Activated CD4-positive, alpha-beta memory T cell treated with anti-CD3 and anti-CD28 coated beads for 36 hours (primary cell): ENCODE measurements at places on chromosomes 4 and X. TPM values are rescaled to one million over a fixed set of nuclear protein-coding genes. Genes with fewer than 3 reads are reported as not detected.

DNA sequence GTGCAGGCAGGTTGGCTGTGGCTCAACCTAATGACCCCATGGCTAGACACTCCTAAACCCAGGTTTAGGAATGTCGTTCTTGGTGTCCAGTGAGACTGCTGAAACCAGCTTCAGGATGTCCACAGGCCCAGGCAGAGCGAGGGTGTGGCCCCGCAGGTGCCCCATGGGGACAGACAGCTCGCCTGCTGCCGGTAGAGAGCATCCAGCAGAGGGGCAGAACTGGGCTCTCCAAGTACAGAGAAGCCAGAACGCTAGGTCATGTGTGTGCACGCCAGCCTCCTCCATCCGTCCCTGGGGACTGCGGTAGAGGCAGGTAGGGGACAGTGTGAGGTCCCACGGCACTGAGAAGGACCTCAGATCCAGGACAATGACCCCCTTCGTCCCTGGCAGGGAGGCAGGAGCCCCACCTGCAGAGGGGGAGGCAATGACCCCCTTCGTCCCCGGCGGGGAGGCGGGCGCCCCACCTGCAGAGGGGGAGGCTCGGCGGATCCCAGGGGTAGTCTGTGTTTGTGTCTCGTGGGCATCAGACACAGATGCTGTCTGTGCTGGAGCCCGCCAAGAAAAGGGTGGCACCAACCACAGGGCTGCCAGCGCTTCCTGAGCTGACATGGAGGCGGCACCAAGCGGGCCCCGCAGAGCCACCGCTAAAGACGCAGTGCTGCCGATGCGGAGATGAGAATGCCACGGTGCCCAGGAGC is 118.4 kb downstream of the FAM53A start:
- no peak overlapping the region for H3K4me3 ChIP-seq
- H3K27ac ChIP-seq = no peak overlapping the region
- H3K4me1 ChIP-seq = peaks cover 2% of the 10 kb centered on the region
- no peak for DNase-seq

DNA sequence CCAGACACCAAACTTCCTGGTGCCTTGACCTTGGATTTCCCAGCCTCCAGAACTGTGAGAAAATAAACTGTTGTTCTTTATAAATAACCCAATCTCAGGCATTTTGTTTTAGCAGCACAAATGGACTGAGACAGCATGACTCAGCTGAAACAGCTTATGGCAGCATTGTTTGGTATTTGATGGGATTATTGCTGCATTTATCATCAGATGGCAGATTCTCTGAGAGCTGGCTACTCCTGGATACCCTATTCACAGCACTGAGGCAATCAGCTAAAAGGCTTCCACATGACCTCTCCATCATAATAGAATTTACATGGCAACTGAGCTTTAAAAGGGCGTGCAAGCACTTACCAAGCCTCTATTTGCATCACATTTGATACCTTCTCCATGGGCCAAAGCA is 623.1 kb upstream of the CPEB2 start:
- H3K27ac ChIP-seq = no peak overlapping the region
- no peaks in the 10 kb centered on the region for H3K27me3 ChIP-seq
- no peaks in the 10 kb centered on the region for H3K4me1 ChIP-seq
- DNase-seq = no peak
- H3K36me3 ChIP-seq = no peaks in the 10 kb centered on the region
- no peak overlapping the region for H3K4me3 ChIP-seq

- no peaks in the 10 kb centered on the region for H3K27me3 ChIP-seq
- H3K27ac ChIP-seq = no peak overlapping the region
- no peak overlapping the region for H3K4me3 ChIP-seq
- no peak for DNase-seq
Observed at GRCh38 chr4:102157984-102158383, 187.3 kb downstream of the SLC39A8 start.

- H3K27me3 ChIP-seq = no peaks in the 10 kb centered on the region
- no peak overlapping the region for H3K4me3 ChIP-seq
- no peaks in the 10 kb centered on the region for H3K4me1 ChIP-seq
- no peaks in the 10 kb centered on the region for H3K36me3 ChIP-seq
- no peak for DNase-seq
Observed at GRCh38 chr4:168095776-168096406, 3.6 kb downstream of the ANXA10 start.

DNA sequence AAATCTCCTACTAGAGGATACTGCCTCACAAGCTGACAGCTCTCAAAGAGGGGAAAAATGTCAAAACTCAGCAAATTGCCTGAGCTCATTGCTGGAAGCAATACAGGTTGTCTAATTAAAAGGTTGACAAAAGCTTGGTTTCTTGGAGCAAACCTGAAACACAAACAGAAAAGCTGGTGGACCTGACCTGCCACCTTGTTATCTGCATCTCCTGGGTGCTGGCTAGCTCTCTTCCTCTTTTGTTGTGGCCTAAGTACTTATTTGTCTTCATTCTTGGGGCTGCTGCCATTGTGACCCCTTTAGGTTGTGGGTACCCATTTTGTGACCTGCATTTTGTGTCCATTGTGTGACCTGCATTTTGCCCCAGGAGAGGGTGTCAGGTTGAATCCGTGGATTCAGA is 184.5 kb downstream of the KIT start:
- no peaks in the 10 kb centered on the region for H3K36me3 ChIP-seq
- no peaks in the 10 kb centered on the region for H3K27me3 ChIP-seq
- no peak for DNase-seq

DNA sequence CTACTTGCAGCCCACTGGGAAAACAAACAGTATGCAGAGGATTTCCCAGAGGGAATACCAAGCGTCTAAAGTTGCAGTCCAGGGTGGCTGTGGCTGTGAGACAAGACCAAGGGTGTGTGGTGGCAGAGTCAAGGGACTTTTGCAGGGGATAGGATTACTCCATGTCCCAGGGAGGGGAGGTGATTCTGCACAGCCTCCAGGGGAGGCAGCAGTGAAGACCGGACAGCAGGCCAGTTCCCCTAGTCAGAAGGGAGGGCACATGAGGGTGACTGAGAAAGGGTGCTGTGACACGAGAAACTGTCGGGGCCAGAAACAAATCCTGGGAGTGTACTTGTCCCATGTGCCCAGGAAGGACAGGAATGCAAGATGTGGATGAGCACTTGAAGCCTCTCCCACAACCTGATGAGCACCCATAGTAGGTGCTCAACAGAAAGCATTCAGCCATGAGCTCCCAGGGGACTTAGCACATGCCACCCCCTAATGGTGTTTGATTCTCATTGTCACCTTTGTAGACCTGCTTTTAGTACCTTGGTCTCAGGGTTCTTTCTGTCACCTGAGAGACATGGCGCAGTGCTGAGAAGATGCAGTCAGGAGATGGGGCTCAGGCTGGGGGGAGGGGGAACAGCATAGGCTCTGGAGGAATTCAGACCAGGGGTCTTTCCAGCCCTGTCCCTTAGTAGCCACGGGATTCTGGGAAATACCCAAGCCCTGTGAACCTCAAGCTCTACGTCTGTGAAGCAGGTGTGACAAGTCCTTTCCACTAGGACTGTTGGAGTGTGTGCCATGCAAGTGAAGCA is 18.1 kb upstream of the HSFX3 start:
- H3K27ac ChIP-seq = no peak overlapping the region
- no peak overlapping the region for H3K4me3 ChIP-seq
- H3K27me3 ChIP-seq = peaks cover 2% of the 10 kb centered on the region
- H3K36me3 ChIP-seq = no peaks in the 10 kb centered on the region

DNA sequence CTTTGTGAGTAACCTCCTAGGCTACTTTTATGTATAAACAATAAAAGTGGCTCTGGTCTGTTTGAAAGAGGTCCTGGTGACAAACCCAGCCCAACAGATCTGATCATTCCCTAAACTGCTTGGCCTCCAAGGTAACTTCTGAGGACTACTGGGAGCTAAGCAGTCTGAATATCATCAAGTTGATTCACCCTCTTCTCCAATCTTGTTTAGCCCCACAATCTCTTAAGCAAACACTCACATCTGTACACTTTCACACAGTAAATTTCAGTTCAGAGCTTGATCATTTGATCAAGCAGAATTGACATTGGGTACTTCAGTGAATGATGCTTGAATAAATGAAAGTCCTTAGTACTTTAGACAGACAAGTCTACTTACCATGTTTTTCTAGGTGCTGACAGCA is 74.7 kb downstream of the HCCS start:
- H3K27ac ChIP-seq = no peak overlapping the region
- H3K36me3 ChIP-seq = no peaks in the 10 kb centered on the region
- DNase-seq = no peak
- peaks cover 1% of the 10 kb centered on the region for H3K27me3 ChIP-seq
- no peak overlapping the region for H3K4me3 ChIP-seq
- H3K4me1 ChIP-seq = no peaks in the 10 kb centered on the region

DNA sequence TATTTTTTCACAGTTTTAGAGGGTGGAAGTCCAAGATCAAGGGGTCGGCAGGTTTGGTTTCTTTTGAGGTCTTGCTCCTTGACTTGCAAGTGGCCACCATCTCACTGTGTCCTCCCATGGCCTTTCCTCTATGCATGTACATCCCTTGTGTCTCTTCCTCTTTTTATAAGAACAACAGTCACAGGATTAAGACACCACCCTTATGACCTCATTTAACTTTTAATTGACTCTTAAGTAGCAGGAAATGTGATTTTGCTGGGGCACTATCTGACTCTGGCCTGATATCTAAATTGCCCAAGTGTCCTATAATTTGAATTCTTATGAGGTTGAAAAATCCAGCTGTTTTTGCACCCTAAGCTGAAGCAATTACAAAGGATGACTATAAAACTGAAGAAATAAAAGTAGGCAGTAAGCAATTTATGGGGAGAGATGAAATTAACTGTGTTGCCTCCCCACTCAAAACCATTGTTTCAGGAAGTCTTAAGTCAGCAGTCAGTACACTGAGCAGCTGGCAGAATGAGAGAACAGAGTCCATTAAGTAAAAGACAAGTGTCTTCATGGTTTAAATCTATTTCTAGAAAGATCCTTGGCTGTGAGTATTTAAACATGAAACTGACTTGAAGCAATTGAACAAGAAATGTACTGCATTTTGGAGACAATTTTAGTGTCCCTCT is 601.3 kb downstream of the SPRY1 start:
- no peak overlapping the region for H3K4me3 ChIP-seq
- H3K27me3 ChIP-seq = no peaks in the 10 kb centered on the region
- H3K4me1 ChIP-seq = no peaks in the 10 kb centered on the region
- no peak for DNase-seq
- H3K27ac ChIP-seq = no peak overlapping the region
- H3K36me3 ChIP-seq = no peaks in the 10 kb centered on the region

DNA sequence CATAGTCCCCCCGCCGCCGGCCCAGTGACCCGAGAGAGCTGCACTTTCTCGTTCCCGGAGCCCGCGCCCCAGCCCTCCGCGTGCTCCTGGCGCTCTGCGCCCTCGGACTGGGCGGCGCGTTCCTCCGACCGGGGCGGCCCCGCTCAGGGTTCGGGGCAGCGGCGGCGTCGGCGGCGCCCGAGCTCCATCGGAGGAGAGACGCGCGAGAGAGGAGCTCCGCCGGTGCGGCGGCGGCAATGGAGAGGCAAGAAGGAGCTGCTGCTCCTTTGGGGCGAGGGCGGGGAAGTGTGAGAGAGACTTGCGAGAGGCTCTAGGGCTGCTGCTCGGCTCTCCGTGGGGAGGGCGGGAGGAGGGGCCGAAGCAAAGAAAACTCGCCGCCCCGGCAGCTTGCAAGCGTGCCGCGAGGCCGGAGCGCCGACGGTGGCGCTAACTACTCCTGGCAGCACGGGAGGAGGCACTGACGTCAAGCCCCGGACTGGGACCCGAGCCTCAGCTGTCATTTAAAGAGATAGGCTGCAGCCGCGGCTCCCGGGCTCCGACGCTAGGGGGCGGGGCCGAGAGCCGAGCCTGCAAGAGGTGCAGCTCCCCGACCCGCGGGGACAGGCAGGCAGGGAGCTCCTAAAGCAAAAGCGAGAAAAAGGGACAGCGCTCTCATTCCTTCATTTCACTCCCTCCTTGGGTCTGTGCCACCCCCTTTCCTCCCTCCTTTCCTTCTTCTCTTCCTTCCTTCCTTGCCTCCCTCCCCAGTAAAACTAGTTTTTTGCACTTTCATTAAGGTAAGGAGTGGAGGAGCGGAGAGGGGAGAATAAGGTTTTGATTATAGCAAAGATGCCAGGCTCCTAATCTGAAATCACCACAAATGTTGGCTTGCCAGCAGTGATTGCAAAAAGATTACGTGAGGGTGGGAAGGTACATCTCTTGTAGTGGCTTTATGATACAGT is at the start of gene KCTD8:
KCTD8 (minus strand) TSS at position 289 of the 941 bp plus-strand sequence.
- peak; percentile 75 for DNase-seq
- peak within 1 kb of the TSS; percentile 43 for H3K4me3 ChIP-seq
- peaks cover 35% of the 10 kb centered on the region for H3K27me3 ChIP-seq

DNA sequence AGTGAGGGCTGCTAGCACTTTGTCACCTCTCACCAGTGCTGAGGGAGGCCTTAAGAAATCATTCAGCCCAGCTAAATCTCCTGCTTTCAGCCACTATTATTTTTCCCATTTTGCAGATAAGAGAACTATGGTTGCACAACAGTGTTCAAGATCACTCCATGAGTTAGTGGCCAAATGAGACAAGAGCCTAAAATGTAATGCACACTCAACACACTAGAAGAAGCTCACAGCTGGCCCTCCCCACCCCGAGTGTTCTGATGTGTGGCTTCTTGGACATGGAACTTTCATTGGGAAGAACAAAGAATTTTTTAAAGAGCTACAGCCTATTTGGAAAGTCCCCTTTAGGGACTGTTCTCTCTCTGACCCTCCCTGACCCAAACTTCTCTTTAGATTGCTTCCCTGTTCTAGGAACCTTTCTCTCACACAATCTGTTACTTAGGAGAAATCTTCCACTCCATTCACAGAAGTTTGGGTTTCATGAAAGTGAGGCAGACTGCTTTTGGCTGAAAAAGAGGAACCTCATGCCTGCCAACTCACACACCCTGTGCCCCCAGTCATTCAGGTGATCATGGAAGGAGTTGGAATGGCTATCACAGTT is 44.0 kb upstream of the CT47C1 start:
- DNase-seq = no peak
- no peaks in the 10 kb centered on the region for H3K4me1 ChIP-seq
- no peak overlapping the region for H3K27ac ChIP-seq
- H3K4me3 ChIP-seq = no peak overlapping the region
- H3K27me3 ChIP-seq = no peaks in the 10 kb centered on the region

GRCh38 chr4:120549011-120549570 is 373.4 kb downstream of the PRDM5 start:
- DNase-seq = no peak
- no peaks in the 10 kb centered on the region for H3K4me1 ChIP-seq
- H3K27me3 ChIP-seq = no peaks in the 10 kb centered on the region
- H3K4me3 ChIP-seq = no peak overlapping the region

The TMEM154 gene
- 20.8 TPM for total RNA-seq

The ASB5 gene
- not detected for total RNA-seq

DNA sequence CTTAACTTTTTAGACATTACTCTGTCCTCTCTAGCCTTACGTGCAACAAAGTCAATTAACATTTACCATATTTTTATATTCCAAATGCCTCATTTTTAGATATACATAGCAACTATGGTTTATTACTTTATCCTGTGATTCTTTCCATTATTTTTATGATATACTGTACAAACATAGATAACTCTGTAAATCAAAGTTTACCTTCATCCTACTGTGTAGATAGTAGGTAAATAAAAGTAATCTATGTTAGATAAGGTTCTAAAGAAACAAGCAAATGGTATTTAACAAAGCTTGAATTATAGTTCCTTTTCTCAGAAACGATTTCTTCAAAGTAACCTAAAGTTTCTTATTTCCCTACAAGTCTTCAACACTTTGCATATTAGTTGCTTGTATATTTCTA is 350.0 kb downstream of the GALNTL6 start:
- no peaks in the 10 kb centered on the region for H3K27me3 ChIP-seq
- DNase-seq = no peak
- no peaks in the 10 kb centered on the region for H3K36me3 ChIP-seq
- H3K4me1 ChIP-seq = no peaks in the 10 kb centered on the region
